Stimulated activated CD8-positive, alpha-beta memory T cell treated with anti-CD3 and anti-CD28 coated beads, Interleukin-7, amount 100 ng/mL, for 1 hour (primary cell): ENCODE measurements at places on chromosomes 6 and 20.
A peak's percentile ranks its signal among the peaks of the same experiment; 100 is the strongest.

DNA sequence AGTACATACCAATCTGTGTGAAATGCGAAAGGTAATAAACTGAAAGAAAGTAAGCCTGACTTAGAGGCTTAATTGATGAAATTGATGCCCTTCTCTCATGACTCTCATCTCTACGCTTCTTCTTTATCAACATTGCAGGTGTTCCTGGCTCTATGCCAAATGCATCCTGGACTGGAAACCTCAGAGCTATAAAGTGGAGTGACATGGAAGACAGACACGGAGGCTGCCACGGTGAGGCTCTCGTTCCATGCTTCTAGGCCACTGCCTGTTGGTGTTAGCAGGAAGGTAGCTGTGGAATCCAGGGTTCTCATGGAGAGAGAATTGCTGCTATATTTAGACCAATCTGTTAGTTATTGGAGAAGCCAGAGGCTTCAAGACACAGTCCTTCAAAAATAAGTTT is 73.2 kb downstream of the C6orf52 start:
- DNase-seq = no peak

GRCh38 chr20:32484225-32484957 is 100.7 kb downstream of the NOL4L start:
- no peak for DNase-seq

DNA sequence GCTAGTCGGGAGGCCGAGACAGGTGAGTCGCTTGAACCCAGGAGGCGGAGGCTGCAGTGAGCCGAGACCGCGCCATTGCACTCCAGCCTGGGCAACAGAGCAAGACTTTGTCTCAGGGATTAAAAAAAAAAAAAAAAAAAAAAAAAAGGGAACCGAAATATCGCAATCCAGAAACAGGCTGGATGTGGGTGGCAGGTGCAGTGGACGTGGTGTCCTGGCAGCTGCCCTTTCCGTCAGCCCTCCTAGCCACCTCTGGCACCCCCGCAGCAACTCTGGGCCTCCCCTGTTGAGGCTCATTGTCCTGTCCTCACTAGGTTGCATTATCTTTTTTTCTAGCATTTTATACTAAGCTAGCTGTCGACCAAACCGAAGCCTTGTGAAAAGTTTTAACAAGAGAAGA is 113.5 kb downstream of the DTNBP1 start:
- no peak for DNase-seq

GRCh38 chr20:61379898-61380544 is 128.0 kb downstream of the CDH4 start:
- no peak for DNase-seq

- no peak for DNase-seq
These were observed 34.4 kb upstream of the ENPP1 start for GRCh38 chr6:131773284-131773950.

GRCh38 chr6:44660561-44661220 is 273.2 kb downstream of the CDC5L start:
- DNase-seq = no peak

DNA sequence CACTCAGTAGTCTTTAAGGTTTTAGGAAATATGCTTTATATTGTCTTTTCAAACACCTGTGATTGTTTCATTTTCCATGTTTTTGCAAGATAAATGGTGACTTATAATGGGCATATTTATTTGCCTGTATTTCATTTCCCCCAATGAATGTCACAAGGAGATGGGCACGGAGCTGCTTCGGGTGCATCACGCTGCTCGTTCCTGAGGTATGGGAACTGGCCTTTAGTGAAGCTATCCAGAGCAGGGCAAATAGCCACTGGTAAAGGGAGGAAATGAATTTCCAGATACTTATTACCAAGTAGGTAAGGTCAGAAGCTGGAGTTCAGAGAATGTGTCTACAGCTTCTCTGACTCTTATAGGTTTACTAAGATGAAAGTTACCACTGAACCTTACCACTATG is 3.7 kb downstream of the POU3F2 start:
- no peak for DNase-seq

GRCh38 chr6:89510393-89510792 is 77.4 kb downstream of the ANKRD6 start:
- no peak for DNase-seq

GRCh38 chr20:20138301-20139064 is 86.2 kb downstream of the CFAP61 start:
- DNase-seq = no peak

DNA sequence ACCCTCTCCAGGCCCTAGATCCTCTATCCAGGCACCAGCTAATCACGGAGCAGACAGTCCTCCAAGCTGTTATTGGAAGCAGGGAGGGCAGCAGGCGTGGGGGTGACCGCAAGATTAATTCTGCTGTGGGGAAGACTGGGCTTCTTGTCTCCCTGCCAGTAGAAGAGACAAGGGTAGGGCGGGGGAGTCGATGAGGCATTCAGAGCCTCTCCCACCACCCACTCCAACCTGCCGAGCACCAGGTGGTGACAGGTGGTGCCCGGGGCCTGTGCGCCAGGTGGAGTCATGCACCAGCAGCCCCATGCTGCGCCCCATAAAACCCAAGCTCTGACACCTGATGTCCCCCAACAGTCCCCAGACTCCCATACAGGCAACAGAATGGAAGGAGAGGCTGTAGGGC is 89.6 kb downstream of the CDH22 start:
- DNase-seq = no peak

GRCh38 chr6:6386010-6386409 is 65.5 kb upstream of the F13A1 start:
- DNase-seq = no peak

DNA sequence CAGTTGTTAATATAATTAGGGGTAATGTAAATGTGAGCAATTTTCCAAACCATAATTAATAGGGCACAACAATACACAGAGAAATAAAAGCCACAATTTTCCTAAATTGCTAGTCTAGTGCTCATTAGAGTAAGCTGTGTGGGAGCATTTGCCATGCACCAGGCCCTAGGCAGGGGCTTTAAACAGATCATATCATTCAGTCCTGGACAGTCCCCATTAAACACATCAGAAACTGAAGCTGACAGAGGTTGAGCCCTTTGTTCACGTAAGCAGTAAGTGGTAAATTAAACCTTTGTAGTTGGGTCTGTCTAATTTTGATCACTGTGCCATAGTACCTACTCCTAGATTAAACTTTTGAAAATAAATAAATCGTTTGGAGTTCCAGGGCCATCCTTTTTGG is 931.1 kb downstream of the C6orf118 start:
- no peak for DNase-seq

- DNase-seq = no peak
These were observed 68.5 kb downstream of the PLEKHG1 start for GRCh38 chr6:150667977-150668716.

DNA sequence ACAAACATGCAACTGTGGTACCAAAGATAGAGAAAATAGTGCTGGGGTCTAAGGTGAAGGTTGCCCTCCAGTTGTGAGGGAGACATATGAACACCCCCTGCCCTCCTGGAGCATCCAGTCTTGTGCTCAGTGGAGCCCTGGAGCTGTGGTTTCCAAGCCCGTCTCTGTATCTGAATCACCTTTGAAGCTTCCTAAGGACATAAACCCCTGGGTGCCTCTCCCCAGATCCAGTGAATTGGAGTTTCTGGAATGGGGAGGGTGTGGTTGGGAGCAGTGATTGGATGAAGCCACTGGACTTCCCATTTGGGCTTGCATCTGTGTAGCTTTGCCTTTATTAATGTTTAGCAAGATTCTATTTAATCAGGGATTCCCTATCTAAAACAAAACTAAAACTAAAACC is 22.4 kb upstream of the E2F3 start:
- no peak for DNase-seq

DNA sequence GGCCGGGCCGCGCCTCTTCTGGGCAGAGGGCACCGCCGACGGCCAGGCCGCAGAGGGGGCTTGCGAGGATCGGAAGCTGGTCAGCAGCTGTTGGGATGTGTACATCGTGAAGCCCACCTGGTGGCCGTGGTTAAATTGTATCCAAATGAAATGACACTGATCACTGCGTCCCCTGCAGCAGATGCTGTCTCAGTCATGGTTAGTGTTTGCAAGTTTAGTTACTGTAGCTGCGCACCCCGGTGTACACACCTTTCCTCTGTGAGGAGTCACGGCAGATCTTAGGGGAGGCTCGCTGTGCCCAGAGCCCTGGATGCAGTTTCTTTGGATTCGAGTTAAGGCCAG is 653 bp downstream of the NAA20 start:
- DNase-seq = no peak

GRCh38 chr6:68173616-68174015 is 461.5 kb upstream of the ADGRB3 start:
- DNase-seq = no peak

DNA sequence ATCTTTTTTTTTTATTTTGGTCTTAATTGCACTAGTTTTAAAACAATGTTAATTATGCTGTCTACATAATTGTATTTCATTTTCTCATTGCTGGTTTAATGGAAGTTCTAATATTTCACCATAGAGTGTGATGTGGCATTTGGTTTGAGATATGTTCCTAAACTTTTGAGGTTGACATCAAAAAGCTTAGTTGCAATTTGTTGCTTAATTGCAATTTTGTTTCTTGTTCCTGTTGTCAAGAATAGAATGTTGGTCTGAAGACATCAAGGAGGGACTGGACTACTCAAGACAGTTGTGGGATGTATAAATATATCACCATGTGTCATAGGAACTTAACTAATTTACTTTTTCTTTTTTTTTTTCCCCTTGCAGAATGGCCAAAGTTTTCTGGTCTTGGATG is 12.5 kb downstream of the HSF2 start:
- DNase-seq = no peak

DNA sequence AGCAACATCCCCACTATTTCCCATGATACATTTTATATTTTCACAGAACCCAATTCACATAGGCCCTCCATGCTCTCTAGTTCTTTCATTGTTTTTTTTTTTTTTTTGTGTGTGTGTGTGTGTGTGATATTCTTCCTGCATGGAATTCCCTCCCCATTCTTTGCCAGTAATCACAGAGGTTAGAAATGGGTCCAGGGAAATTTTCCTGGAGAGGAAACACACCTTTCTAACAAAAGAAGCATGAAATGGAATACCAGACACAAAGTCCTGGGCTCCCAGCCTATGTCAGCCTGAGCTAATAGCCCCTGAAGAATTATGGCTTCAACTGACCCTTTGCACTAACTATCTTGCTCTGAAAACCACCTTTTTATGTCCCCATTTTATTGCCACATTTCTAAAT is 194.2 kb upstream of the NT5E start:
- DNase-seq = no peak

GRCh38 chr20:43691928-43692524 is 25.1 kb downstream of the MYBL2 start:
- DNase-seq = peak; percentile 22

DNA sequence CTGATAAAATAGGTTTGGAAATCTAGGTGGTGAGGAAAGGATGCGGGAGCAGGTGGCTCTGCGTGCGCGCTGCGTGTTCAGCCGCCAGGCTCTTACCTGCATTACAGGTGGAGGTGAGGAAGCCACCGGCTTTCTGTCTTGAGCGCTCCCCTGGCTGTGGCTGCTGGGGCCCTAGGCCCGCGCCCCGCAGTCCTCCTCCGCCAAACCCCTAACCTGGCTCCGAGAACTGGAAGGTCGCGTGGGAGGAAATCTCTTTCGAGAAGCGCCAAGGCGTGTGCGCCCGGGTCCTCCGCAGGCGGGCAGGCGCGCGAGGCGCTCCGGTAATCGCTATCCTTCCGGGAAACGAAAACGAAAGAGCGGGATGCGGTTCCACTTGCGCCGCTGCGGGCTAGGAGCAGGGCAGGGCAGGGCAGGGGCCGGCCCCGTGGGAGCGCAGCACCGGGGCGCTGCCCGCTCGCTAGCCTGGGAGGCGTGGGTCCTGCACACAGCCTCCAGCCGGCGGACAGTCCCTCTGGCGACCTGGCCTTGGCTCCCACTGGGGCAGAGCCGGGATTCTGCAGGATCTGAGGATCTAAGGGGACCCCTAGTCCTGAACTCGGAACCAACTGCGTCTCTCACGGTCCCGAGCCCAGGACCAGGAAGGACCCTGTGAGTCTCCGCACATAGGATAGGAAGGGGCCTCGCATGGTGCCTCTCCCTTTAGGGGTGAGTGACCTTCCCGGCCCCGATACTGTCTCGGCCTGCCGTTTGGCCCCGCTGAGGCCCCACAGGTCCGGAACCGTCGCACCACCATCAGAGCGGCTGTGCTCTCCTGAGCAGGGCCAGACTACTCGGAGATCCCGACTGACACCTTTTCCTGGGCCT is at the start of gene ETV7:
Gene ETV7, minus strand, starts transcription at position 230 of the 864 bp plus-strand sequence. Its CDS starts 128 bp downstream, at position 102.
- DNase-seq = no peak

- no peak for DNase-seq
These were observed 20.0 kb downstream of the NOL4L start for GRCh38 chr20:32564921-32565734.

DNA sequence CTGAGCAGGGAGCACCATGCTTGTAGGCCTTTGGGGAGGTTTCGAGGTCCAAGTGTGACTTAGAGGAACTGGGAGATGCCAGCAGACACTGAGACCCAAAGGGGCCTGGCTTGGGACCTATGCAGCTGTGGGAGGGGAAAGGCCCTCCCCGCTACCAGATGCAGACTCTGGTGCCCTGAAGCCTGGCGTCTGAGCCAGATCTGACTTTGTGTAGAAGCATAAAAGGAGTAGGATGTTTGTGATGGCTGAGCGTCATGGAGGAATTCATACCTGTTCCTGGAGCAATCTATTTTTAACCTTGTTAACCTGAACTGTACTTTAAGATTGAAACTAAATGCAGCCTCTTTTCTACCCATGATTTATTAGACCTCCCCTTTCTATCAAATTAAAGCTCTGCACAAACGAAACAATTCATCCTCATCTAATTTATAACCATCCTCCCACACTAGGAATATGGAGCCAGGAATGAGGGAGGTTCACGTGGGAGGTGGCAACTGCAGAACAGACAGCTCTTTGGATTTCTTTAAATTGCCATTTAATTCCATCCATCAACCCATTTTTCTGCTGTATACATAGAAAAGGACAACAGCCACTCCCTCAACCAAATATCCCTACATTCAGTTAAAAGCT is 172.6 kb upstream of the AGPAT4 start:
- DNase-seq = no peak

- DNase-seq = no peak
These were observed 302.8 kb downstream of the THBS2 start for GRCh38 chr6:168950858-168951214.

- no peak for DNase-seq
These were observed 27.6 kb downstream of the CDH26 start for GRCh38 chr20:59985864-59986263.

GRCh38 chr6:34115403-34115795 is 30.5 kb downstream of the GRM4 start:
- DNase-seq = no peak

GRCh38 chr6:96171112-96171511 is 155.3 kb downstream of the FUT9 start:
- DNase-seq = no peak

DNA sequence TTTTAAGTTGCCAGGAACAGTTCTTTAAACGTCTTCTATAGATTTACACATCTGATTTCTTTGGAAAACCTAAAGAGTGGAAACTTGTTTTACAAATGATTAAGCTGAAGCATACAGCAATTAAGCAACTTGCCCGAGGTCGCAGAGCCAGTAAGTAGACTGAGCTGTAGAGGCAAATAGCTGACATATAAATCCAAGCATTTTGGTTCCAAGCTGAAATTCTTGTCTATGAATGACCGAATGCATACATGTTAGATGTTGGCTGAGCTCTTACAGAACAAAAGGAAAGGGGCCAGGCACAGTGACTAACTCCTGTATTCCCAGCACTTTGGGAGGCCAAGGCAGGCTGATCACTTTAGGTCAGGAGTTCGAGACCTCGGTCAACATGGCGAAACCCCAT is 101.8 kb upstream of the SGK1 start:
- DNase-seq = no peak
